NB4 (cell line): ENCODE measurements at places on chromosomes 1 and 21.

GRCh38 chr1:153553096-153553495 lies 4.0 kb upstream of the S100A3 start:
- DNase-seq = no peak

DNA sequence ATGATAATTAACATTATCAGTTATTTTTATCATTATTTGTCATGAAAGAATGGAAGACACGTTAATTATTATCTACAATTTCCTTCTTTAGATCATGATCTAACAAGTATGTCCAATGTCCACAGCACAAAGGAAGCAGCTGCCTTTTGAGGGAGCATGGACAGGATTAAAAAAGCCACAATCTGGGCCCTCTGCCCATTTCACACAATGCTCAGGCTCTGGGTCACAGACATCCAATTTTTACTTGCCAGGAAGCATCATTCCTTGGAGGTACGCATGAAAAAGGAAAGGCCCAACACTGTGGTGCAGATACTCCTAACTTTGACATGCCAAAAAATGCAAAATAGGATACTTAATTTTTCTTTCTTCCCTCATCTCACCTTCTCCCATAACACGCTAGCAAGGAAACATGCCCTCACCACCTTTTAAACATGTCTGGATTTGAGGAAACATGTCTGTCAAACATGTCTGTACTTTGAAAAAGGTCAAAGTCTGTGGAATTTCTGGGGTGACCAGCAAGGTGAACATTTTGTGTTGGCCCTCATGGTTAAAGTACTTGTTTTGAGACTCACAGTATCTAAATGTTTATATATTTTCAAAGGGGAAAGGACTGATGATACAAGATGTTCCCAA lies 40.0 kb downstream of the GADD45A start:
- no peak for DNase-seq

GRCh38 chr21:19724081-19724480 lies 1274.1 kb upstream of the NCAM2 start:
- DNase-seq = no peak

DNA sequence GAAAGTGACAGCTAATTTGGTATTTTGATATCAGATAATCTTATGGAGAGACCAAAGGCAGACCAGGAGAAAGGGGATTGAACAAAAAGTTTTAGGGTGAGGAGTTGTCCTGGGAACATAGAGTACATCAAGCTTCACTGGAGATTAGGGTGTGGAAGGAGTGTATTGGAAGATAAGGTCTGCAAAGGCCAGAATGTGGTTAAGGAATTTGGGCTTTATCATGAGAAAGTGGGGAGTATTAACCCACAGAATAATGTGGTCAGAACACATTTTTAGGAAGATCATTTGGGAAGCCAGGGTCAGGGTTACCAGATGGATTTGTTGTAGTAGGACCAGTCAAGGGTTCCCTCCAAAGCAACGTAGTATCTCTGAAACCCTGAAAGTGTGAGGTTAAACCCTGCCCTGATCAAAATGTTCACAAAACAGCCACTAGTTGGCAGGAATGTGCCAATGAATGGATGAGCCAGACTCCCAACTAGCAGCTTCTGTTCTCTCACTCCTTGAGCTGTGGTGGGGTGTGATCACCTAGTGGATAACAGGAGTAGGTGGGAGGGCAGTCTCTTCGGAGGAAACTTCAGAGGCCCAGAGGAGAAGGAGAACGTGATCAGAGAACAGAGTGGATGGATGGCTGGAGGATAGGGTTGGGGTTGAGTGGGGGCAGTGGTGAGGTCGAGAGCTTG lies 35.8 kb downstream of the SLC2A1 start:
- peak; percentile 80 for DNase-seq

- peak; percentile 84 for DNase-seq
These were observed 7.8 kb downstream of the C1orf162 start for GRCh38 chr1:111481387-111482221.

GRCh38 chr1:231596337-231596791 lies 30.2 kb upstream of the DISC1 start:
- DNase-seq = peak; percentile 17

DNA sequence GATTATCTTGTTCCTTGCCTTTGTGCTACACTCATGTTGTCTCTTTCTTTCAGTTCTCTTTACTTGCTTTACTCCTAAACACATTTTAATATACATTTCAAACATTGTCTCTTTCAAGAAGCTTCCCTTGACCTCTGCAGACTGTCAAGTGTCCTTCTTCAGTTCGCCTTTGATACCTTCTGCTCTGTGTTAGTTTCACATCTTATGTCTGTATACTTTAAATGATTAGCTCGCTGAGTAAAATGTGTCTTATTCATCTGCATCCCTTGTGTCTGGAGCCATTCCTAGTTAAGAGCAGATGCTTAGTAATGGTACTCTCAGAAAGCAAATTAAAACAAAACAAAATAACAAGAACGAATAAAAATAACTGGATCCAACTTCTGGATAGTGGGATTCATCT lies 303.3 kb downstream of the S1PR1 start:
- DNase-seq = no peak
